ENCODE measurements at places on chromosomes 16 and 17.

DNA sequence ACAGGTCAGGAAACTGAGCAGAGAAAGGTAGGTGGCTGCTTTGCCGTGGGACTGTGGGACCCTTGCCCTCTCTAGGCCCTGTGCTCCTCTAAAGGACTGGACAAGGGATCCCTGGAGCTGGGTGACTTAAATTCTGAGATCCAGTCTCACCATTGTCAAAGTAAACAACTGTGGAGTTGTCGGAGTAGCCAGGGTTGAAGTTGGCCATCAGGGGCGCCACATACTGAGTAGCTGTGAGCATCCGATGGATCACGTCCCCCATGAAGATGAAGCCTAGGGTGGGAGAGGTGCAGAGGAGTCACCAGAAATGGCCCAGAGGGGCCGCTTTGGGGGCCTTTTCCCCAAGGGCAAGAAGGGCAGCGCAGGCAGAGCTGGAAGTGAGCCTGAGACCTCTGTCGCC, 43.5 kb downstream of the PLXDC1 start:
- no peak for DNase-seq

- no peak for DNase-seq
Observed at GRCh38 chr16:89931305-89931896, 8.3 kb downstream of the TUBB3 start.

DNA sequence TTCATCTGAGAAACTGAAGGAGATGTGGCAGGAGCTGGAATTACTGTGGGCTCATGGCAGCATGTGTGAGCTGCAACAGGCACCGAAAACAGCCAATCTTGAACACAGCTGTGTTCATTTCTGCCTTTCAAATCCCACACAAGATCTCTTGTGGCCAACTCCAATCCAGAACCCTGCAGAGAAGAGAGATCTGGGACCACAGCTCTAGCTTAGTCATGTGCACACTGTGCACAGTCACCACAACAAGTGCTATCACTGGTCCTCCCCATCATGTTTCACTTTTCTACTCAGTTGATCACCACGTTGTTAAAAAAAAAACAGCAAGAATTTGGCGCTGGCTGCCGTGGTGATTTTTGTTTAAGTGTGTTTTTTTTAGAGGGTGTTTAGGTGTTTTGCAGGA, 254.5 kb upstream of the ELAC2 start:
- DNase-seq, result no peak

DNA sequence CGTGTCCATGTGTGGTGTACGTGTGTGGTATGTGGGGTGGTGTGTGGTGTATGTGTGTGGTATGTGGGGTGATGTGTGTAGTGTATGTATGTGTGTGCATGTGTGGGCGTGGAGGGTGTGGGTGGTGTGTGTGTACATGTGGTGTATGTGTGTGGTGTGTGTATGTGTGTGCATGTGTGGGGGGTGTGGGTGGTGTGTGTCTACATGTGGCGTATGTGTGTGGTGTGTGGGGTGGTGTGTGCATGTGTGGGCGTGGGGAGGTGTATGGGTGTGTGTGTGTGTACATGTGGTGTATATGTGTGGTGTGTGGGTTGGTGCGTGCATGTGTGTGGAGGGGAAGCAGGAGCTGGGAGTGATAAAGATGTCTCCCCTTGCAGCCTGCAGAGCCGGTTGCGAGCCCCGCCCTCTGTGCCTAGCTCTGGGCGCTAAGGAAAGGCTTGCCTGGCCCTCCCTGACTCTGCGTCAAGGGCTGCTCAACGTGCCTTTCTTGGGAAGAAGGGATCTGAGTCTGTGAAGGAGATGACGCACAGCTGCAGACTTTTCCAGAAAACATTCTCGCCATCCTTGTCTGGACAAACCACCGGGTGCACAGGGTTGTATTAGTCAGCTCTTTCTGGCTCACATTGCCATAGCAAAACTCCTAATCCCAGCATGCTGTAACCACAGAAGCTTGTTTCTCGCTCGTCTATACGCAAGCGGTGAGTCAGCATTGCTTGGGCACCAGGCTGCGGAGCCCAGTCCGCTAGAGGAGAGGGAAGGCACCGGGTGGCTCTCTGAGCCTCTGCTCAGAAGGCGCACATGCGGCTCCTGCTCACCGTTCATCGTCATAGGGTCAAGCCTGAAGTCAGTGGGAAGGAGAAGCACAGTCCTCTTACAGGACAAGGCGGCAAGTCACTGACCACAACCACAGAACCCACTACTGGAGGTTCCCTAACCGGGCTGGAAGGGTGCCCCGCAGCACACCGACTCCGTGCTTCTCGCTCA, 2.0 kb upstream of the CD300H start:
- no peak for DNase-seq

Data from LNCaP clone FGC (cell line).